ENCODE measurements at places on chromosomes 7 and 10.

DNA sequence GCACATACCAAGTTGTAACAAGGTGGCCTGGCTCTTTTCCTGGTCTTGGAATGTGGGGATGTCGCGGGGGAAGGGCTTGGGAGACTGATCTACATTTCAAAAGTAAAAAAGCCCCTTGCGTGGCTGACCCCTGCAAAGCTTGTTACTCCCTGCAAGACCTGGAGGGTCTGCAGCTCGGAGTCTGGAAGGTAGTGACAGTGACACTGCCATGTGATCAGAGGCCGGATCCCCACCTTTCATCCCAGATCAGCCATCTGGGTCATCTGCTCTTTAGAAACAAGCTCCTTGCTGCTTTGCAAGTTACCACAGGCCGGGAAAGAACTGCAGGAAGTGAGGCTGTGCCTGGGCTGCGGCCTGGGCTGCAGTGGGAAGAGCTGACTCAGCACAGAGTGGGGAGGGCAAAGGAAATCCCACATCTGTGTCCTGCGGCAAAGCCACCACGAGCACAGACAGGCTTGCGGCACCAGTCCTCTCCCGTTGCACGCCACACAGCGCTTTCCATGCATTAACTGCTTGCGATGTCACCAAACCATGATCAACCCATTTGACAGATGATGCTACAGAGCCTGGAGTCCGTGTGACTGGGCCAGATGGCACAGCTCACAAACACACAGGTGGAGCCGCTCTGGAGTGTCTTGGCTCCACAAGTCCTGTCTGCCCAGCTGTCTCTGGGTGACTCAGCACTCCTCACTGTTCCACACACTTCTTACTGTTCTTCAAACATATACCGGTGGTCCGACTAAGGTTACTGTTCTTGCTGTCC, 97.7 kb downstream of the SH3PXD2A start:
- DNase-seq: peak; percentile 53

DNA sequence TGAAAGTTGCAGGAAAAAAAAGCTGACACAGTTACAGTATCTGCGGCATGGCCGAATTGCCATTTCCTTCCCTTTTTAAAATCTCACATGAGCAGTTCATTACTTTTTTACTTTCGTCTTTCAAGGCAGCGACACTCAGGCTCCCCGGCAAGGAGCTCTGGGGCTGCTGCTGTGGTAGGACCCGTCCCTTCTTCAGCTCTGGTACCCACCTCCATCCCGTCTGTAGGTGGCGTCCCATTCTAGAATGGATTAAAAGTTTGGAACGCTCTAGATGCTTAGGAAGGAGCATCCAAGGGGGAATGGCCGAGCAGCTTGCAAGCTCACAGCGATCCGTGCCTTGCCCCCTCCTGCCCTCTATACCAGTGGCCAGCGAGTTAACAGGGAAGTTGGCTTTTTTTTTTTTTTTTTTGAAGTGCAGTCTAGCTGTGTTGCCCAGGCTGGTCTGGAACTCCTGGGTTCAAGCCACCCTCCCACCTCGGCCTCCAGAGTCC, 22.8 kb upstream of the TTYH3 start:
- DNase-seq: no peak

DNA sequence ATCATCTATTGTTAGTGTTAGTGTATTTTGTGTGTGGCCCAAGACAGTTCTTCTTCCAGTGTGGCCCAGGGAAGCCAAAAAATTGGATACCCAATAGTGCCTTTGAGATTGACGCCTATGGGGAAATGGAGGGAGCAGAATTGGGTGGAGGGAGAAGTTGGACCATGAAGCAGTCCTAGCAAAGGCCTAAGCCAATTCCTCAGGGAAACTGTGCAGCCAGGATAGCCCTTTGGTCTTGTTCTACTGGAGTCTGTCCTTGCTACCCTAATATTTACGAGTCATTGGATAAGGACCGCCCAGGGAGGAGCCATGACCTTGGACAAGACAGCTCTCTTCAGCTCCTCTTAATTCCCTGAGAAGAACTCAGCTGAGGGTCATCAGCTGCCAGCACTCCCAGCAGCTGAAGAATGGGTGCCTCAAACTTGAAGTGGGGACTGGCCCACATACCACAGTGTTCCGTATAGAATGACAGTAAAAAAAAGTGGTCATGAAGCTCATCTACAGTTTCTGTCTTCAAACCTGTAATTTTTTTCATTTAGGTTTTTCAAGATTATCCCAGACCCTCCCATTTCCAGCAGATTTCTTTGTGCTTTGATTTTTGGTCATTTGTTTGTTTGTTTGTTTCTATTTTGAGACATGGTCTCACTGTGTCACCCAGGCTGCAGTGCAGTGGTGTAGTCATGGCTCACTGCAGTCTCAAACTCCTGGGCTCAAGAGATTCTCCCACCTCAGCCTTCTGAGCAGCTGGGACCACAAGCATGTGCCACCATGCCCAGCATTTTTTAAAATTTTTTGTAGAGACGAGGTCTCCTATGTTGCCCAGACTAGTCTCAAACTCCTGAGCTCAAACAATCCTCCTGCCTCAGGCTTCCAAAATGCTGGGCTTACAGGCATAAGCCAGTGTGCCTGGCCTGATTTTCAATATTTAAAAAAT, 81.2 kb downstream of the C1GALT1 start:
- no peak for DNase-seq

DNA sequence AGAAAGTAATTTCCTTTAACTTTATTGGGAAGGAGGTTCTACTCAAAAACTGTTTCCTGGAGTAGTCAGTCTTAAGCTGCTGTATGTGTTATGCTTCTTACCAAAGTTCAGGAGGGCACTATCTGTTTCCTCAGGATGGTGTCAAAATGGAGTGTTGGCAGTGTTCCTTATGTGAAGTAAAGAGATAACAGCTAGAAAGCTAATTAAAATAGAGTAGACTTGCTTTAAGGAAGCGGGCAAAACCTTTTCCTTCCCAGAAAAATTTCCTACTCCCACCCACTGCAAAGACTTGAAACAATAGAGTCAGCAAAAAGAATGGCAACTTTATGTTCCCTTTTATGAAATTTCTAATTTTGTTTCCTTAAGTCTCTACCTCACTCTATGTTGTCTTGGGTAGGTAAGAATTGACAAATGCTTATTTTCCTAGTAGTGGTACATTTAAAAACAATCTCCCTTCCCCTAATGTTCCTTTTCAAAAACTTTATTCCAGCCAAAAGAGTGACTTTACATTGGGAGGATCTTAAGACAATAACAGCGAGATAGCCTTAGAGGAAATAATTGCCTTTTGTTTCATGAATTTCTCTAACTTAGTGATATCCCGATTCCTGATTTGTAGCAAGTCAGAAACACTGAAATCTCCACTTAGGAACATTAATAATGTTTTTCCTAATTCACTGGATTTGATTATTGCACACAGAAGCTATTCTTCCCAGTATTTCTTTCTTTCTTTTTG, 26.5 kb upstream of the ENTPD1 start:
- no peak for DNase-seq

- DNase-seq: no peak
Observed at GRCh38 chr7:117066668-117067067, 113.4 kb downstream of the ST7 start.

DNA sequence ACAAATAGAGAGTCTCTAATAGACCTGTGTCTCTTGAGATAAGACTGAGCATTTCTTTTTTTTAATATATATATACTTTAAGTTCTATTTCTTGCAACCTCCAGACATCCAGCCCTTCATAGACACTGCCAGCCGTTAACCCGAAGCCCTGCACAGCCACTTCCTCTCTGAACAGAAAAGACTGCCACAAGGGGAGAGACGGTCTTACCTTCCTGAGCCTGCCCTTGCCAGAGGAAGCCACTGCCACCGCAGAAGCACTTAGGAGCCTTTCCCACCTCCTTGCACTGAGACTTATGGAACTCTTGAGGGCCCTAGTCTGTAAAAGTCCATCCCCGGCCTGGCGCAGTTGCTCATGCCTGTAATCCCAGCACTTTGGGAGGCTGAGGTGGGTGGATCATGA, 31.8 kb upstream of the PRSS1 start:
- DNase-seq: no peak

GRCh38 chr7:54060643-54061042, 481.5 kb upstream of the VSTM2A start:
- no peak for DNase-seq

GRCh38 chr10:2979306-2979705, 88.0 kb upstream of the PFKP start:
- DNase-seq: no peak

GRCh38 chr7:132083126-132083525, 493.1 kb downstream of the PLXNA4 start:
- DNase-seq: no peak

DNA sequence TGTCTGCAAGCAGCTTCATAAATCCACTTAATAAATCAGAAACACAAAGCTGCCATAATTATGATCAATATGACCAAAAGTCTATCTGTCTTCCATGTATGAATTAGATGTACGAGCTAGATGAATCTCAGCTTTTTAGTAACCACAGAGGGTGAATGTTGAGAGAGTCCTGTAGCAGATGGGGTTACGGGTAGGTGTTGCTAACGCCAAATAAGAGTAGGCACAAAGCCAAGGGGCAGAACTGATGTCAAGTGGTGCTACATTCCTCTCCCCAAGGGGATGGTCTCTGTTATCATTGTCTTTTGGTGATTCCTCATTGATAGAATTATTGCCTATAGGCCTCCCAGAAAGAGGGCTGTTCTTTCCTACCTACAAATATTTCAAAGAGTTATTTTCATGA, 257.8 kb downstream of the PCLO start:
- no peak for DNase-seq

DNA sequence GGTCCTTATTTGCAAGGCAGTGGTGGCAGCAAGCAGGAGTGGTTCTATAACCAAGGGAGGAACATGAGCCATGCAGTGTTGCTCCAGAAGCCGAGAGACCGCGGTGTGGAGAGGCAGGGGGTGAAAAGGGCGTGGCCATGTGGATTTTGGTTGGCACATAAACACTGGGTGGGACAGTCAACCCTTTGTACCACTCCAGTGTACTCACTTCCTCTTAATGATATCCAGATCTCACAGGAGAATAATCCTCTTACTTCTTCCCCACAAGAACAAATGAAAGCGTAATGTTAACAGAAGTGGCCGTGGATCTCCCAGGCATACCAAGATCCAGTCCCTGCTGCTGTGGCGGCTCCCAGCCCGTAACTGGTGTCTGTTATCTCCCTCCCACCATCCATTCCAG, 42.4 kb downstream of the XRCC2 start:
- DNase-seq: no peak

- no peak for DNase-seq
Observed at GRCh38 chr7:311131-311680, 21.2 kb downstream of the FOXL3 start.

DNA sequence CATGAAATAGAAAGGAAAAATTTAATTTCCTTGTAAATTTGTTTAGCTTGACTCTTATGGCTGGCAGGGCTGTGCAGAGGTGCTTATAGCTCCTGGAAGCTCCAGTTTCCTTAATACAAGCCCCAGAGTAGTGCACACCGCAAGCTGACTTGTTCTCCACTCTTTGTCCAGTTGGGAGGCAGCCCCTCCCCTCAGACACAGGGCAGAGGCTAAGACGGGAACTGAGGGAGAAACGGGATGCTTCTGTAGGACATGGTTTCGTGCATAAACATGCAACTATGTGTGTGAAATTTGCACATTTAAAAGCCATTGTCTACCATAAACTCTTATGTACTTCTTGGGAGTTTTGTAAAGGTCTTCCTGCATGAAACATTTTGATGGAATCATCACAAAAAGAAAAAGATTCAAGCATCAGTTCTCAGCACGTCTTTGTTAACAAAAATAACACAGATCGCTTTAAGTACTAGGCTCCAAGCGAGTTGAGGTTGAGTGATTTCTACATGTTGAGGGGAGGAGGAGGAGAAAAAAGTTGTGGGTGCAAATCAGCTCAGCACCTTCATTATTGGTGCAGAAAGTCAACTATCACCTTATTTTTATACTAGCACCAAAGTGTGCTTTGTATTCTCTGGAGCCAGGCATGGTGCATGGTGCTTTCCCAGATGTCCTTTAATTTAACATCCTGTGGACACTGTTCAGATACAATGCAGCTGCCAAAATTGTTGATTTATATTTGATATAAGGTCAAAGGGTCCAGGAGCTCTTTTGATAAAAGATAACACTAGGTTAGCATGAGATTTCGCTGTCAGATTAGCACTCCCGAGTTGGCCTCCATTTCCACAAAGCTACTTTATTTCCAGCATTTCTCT, 124.5 kb downstream of the CHN2 start:
- no peak for DNase-seq

GRCh38 chr7:70480927-70481569, 650.9 kb upstream of the GALNT17 start:
- DNase-seq: no peak

GRCh38 chr7:52311886-52312285, 723.5 kb upstream of the POM121L12 start:
- no peak for DNase-seq

GRCh38 chr10:84588971-84589370, 260.6 kb downstream of the CCSER2 start:
- no peak for DNase-seq

DNA sequence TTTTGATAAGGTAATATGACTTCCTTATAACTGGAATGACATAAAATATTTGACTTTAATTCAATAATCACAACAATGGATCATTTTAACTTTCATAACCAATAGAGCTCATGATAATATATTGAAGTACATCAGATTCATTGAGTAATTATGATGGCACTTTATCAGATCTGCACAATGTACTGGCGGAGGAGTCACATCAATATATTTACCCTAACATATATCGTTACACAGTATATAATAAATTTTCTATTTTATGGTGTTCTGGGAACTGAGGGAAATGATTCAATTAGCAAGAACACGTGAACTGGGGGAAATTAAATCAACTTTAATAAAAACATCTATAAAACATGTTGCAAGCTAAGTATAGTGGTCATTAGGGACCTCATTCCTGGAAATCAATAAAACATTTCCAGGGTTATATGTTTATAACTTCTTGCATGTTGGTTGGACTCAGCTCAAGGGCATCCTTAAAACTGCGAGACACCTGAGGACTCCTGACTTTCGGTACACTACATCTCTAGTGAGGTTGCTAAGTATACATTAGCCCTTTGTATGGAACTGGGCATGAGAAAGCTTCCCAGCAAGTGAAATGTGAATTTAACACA, 254.0 kb downstream of the KCND2 start:
- no peak for DNase-seq

GRCh38 chr7:27169658-27170425, 4.3 kb downstream of the HOXA10 start:
- peak; percentile 29 for DNase-seq

- no peak for DNase-seq
Observed at GRCh38 chr10:125880719-125881118, 373 bp downstream of the DHX32 start.

- no peak for DNase-seq
Observed at GRCh38 chr10:49242604-49243003, 54.4 kb upstream of the TMEM273 start.

- no peak for DNase-seq
Observed at GRCh38 chr7:117478836-117479224, 995 bp upstream of the CFTR start.

DNA sequence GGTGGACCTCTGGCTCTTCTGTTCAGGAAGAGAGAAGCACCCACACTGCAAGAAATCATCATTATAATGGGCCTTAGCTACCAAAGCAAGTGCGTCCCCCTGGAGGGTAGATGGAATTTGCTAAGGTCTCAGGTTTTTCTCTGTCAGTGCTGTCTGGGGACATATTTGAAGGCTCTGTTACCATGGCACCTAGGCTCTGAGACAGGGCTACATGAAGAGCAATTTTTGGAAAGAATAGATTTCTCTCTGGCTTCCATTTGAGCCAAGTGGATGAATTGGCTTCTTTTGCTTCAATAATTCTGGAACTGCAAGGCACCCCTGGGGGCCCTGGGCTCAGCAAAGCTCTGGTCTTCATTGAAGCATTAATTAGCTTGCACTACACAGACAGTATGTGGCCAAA, 349.1 kb upstream of the GALNT17 start:
- DNase-seq: no peak
